ENCODE measurements at places on chromosomes 11 and 22.

GRCh38 chr11:22456993-22457762 lies 119.0 kb downstream of the SLC17A6 start:
- no peak for DNase-seq

DNA sequence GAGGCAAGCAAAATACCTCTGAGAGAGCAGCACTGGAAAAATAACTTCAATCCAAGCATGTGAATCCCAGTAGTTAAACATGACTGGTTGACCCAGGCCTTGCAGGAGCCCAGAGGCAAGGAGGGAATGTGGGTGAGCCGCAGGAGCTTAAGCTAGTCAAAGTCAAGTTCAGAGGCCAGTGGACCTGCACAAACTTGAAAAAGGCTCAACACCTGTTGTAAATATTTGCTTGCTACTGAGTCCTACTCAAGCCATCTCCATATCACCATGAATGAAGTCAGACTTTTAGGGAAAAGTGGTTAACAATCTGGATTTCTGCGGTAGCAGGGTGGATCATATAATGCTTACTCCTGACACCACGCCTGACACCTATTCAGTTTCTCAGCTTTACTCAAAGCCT lies 4.8 kb upstream of the CAT start:
- no peak for DNase-seq

GRCh38 chr11:114880442-114880841 lies 202.1 kb downstream of the NXPE2 start:
- no peak for DNase-seq

DNA sequence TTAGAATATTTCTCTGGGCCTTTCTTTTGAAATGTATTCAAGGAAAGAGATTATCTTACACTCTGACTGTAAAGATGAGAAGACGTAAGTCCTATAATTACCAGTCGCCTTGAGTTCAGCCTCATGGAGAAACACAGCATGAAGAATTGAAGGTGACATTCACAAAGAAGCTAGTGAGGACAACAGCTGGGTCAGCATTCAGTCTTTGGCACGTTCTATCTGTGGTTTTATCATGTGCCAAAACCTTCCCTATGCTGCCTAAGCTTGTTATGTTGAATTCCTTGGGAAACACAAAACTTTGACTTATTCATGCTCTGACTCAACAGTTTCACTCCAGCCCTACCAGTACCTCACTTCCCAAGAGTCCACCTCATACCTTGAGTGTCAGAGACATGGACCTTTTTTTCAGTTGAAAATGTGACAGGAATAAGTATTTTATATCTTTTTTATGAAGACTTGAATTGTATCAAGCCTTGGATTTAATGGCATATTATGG lies 198.8 kb upstream of the KIRREL3 start:
- no peak for DNase-seq

DNA sequence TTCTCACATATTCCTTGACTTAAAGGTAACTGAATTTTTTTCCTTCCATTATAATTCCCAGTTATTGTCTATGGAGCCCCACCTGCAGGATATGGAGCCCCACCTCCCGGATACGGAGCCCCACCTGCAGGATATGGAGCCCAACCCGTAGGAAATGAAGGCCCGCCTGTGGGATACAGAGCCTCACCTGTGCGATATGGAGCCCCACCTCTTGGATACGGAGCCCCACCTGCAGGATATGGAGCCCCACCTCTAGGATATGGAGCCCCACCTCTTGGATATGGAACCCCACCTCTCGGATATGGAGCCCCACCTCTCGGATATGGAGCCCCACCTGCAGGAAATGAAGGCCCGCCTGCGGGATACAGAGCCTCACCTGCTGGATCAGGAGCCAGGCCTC lies 28.1 kb downstream of the WBP2NL start:
- DNase-seq = no peak

DNA sequence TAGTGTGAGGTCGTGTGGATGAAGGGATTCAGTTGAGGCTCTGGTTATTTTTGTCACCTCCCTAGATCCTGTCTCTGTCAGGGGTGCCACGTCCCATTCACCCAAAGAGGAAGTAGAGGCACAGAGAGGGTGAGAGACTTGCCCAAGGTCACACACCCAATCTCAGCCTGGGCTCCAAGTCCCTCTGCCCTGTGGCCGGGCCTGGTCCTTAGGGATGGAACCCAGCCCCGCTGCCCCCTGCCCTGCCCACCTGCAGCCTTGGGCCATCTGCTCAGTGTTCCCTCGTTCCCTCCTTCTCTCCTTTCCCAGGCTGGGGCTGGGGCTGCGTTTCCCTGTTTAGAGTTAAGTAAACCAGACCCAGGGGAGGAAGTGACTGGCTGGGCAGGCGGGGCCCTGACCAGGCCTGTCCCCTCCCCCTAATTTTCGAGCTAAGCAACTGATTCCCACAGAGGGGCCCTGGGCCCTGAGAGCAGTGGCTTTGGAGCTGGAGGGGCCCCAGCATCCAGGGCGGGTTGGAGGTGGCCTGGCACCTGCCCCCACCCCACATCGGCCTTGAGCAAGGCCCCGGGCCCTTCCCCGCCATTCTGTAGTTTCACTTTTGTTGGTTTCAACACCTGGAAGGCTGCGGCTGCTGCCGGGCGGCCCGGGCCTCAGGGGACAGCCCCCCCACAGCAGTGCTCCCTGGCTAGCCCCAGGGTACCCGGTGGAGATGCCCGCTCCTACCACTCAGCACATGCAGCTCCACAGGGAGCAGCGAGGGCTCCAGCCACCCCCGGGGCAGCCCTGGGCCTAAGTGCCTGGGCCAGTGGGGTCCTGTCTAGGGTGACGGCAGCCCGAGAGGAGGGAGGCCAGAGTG lies 1.5 kb downstream of the TCIRG1 start:
- no peak for DNase-seq

DNA sequence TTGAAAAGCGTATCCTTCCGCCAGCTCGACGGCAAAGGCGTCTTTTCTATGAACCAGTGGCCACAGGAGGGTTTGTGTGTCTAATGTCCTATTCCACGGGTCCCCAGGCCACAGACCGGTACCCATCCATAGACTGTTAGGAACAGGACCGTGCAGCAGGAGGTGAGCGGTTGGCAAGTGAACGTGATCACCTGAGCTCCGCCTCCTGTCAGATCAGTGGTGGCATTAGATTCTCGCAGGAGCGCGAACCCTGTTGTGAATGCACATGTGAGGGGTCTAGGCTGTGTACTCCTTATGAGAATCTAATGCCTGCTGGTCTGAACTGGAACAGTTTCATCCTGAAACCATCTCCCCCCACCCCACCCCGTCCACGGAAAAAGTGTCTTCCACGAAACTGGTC lies 62.7 kb upstream of the KCNQ1OT1 start:
- DNase-seq = no peak

- no peak for DNase-seq
Observed at GRCh38 chr11:57172031-57172430, 9.7 kb upstream of the LRRC55 start.

DNA sequence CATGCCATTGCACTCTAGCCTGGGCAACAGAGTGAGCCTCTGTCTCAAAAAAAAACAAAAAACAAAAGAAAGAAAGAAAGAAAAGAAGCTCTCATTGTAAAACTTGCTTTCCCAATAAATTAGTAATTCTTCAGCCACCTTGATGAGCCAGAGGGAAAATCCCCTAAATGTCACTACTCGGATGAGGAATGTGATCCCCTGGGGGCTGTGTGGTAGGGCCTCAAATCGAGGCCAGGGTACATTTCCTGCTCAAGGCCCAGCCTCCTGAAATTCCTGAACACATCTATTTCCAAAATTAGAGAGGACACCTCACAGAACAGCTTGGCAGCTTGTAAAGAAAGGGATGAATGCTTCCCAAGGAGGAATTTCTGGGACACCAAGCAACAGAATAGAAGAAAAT lies 147.1 kb upstream of the SESN3 start:
- DNase-seq = no peak

- no peak for DNase-seq
Observed at GRCh38 chr11:128610721-128611617, 23.6 kb upstream of the ETS1 start.

DNA sequence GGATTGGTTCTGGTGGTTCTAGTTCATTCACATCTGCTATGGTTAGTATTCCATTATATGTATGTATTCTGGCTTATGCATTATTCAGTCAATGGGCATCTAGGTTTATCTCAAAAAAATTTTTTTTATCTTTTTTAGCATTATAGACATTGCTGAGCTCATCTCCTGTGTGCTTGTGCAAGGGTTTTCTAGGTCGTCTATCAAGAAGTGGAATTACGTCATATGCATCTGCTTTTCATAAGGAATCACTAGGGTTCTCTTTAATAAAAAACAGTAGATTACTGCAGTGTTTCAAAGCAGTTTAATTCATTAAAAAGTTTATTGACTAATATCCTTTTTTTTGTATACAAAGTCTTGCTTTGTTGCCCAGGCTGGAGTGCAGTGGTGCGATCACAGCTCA lies 21.3 kb downstream of the TBC1D22A start:
- DNase-seq = no peak

- DNase-seq = no peak
Observed at GRCh38 chr11:120539667-120540369, 28.3 kb downstream of the GRIK4 start.

DNA sequence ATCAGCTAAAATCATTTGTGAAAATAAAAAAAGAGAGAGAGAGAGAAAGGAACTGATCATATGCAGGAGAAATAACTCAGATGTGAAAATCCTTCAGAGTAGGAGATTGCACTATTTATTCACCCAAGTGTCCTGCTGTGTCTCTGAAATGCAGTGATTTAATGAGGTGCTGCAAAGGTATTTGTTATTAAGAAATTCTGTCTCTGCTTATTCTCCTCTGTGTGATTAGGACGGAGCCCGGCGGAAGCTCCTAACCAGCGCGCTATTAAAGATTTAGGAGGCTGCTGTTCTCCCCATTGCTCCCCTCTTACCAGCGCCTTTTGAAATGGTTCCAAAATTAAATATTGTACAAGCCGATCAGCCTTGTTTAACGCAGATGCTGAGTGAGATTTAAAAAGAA lies 528.3 kb downstream of the BUD13 start:
- DNase-seq = no peak

All from fibroblast of the conjunctiva (primary cell).